ENCODE measurements at places on chromosomes 16 and 17.

DNA sequence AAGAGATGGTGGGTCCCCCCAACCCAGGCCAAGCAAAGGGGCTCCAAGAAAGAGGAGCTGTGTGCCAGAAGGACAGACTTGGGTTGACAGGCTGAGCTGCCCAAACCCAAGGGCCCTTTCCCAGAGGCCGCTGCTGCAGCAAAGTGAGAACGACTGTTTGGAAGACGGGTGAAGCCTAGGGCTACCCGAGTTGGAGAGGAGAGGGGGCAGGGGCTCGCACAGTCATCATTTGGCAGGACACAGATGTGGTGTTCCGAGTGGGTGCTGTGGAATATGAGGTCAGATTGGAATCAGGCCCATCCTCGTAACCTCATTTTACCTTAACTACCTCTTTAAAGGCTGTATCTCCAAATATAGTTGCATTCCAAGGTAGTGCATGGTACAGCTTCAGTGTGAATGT is 5.3 kb upstream of the MFAP4 start:
- DNase-seq: no peak

GRCh38 chr17:28386391-28386790 is 14.9 kb downstream of the SARM1 start:
- no peak for DNase-seq

- DNase-seq: no peak
Observed at GRCh38 chr16:66354034-66354909, 12.2 kb upstream of the CDH5 start.

- no peak for DNase-seq
Observed at GRCh38 chr17:41071606-41072360, 6.1 kb upstream of the KRTAP2-4 start.

DNA sequence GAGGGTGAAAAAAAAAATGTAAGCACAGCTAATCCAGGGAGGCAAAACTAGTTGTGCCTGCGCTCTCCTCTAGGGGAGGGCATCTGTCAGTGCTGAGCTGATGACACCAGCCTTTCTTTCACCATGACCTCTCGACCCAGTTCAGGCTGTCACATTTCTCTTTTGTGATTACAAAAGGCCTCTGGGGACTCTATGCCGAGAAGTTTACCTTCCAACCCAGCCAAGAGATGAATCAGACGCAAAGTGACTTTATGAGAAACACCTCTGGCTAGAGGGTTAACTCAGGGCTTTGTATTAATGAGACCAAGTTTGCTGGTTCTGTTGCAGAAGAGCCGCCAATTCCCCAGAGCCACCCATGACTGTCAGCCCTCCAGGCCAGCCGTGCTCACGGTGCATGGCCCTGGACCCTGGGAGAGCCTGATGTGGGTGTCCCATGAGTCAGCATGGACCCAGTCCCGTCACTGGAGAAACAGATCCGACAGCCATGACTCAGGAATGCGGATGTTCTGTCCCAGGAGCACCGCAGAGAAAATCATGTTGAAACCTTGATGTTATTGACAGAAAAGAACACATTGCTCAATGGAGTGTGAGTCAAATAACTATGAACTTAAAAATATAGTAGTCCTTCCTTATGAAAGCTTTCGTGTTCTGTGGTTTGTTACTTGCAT is 437.2 kb downstream of the HS3ST3B1 start:
- peak; percentile 45 for DNase-seq

GRCh38 chr16:57512296-57513001 is 23.9 kb downstream of the CCDC102A start:
- DNase-seq: no peak

DNA sequence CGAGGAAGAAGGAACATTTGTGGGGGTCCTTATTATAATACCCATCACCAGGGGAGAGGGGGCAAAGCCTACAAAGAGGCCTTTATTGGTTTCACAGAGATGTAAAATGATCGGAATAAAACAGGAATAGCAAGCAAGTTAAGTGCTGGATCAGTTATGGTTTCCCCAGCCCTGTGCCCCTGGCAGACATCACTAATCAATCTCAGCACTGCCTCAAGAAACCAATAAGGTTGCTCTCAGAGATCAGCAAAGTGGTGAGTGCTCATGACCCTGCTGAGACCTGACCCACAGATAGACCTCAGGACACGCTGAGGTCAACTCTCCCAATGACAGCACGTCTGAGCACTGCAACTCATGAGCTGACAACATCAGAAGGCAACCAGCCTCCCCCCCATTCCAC is 66.3 kb downstream of the ZNF423 start:
- no peak for DNase-seq

DNA sequence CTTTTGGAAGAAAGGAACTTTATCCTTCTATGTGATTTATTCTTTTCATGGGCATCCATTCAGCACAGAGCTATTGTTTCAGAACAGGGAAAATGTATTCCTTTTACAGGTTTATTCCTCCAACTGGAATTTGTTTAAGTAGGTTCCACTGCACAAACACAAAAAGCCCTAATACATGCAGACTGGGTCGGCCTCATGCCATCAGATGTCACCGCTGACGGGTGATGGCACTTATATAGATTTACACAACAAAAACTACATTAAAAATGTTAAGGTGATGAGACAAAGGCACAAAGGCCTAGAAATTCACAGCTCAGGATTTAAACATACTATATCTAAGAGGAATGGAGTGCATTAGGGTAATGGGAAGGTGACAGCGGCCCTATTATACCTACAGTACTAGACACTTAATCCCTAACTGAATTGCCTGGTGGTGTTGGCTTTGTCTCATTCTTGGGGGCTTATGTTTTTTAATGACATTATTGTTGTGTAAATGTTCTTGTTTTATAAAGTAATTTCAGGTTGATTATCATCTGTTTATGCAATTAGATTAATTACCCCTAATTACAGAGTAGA is 276.4 kb upstream of the PSMD7 start:
- DNase-seq: no peak

DNA sequence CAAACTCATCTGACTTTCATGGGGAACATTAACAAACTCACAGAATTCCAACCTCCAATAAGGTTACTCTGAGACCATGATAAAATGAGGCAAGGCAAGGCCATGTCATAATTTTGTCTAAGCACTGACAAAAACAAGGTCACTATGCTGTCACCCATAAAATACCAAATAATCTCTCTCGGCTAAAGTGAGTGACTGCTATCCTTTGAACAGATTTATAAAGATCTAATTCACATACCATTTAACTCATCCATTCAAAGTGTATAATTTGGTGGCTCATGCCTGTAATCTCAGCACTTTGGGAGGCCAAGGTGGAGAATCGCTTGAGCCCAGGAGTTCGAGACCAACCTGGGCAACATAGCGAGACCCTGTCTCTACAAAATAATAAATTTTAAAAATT is 20.6 kb upstream of the CA4 start:
- DNase-seq: no peak

Measured in germinal center (tissue), 1 donor.